ENCODE measurements at places on chromosomes 4 and X.

DNA sequence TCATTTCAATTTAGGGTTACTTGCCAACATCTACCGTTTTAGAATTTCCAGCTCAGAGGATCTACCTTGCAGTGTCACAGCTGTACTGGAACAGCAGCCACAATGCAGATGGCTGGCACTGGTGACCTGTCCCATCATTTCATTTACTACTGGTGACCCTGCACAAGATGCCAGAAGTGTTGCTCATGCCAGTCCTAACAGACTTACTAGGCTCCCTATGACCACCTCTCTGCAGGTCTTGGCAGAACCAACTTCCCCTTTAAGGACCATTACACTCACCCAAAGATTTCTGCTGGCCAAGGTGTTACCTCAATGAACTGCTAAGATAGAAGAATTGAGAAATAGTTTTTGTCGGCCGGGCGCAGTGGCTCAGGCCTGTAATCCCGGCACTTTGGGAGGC, 106.9 kb downstream of the C4orf51 start:
- DNase-seq: no peak

DNA sequence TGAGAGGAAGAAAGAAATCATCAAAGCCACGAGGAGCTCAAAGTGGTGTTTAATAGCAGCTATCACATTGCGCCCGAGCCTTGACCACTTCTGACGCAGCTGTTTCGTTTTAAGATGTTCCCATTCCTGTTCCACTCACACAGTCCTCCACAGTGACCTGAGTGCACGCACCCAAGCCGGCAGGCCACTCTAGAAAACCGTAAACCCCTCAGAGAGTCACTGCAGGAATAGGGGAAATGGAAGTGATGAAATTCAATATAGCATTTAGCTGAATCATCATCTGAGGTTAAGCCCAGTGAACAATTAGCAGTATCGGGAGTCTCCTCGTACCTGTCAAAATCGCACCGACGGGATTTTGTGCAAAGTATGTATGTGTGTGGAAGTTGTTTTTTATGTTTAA, 17.9 kb upstream of the HAND2 start:
- DNase-seq: no peak

GRCh38 chr4:140724760-140725159, 31.4 kb downstream of the TBC1D9 start:
- no peak for DNase-seq

DNA sequence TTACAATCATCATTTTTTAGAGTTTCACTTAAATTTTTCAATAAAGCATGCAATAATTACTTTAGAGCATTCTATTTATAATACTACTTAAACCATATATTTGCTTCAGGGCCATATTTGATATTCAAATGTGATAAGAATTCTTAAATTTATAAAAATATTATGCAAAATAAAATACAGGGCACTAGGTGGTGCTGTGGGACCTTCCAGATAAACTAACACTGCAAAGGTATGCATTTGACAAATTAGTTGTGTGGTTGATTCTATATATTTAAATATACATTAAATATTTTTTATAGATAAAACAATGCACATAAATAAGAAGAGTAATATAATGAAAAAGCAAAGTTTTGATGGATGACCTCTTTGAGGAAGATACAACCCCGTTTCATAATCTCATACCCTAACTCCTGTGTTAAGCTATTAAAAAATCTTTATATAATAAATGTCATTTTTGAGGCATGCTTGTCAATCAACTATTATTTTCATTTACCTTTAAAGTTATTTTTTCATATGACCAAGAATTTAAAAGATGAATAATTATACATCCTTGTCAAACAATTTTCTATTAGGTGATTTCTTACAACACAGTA, 128.4 kb downstream of the REELD1 start:
- DNase-seq: no peak

Measured in SW 1271 (cell line).